Stimulated activated CD4-positive, alpha-beta T cell treated with anti-CD3 and anti-CD28 coated beads, Interleukin-4, amount 100 ng/mL, for 48 hours (primary cell): ENCODE measurements at places on chromosomes 2 and 18.

DNA sequence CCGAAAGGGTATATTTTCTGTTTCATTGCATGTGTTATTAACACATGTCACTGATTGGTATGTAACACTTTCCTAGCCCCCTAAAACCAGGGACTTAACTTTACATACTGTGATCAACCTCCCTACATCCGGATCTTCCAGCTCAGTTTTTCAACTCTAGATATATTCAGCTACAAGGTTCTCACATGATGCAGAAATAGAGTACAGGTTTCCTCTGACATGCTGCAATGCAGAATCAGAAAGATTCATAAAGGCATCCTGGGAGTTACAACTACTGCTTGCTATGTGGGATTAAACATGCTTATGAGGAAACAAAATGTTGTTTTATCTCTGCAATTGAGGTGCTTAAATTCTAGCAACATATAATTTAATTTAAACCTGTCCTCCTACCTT lies 14.0 kb downstream of the FBXO11 start:
- DNase-seq = no peak

- DNase-seq = peak; percentile 8
These were observed 1.3 kb downstream of the PRPF40A start for GRCh38 chr2:152715854-152716428.

- DNase-seq = no peak
These were observed 212.0 kb upstream of the ID2 start for GRCh38 chr2:8469709-8470493.

DNA sequence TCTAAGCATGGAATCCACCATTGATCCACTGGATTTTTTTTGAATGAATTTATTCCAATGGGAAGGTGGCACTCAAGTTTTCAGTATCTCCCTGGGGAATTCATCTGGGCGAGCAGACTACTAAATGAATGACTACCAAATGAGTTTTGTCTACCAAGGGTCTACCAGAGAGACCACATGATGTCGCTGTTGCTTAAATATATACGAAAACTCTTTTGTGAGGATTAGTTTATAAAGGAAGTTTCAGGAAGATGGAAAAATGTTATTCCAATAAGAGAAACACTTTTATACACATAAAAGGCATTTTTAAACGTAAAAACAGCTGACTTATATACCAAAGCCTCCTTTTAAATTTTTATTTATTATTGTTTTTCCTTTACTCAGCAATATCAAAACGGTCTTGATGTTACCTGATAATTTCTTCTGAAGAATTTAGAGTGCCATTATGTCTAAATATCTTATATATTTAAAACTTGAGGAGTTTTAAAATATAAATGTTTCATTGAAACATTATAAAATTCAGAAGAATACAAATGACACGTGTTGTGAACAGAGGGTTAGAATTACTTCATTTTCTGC lies 139.7 kb downstream of the HRH4 start:
- no peak for DNase-seq

DNA sequence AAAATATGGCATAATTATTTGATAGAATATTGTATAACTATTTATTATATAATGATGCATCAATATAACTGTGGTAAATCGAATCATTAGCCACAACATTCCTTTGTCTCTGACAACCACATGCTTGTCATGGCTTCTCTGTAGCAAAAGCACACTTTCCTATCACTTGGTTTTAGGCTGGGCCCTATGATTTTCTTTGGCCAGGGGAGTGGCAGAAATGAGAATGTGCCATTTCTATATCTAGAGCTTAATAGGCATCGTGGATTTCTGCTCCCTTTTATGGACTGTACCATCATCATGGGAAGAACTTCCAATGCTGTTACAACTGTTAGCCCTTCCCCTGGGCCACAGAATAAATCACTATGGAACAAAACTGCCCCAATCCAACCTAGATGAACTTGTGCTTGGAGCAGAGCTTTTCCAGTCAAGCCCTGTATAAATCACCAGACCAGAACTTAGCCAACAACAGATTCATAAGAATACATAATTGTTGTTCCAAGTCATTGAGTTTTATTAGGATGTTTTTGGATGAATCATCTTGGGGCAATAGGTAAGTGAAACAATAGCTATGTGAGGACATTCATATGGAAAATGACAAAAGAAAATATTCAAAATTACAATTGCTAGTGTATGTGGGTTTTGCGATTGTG lies 715.8 kb downstream of the ERBB4 start:
- no peak for DNase-seq

DNA sequence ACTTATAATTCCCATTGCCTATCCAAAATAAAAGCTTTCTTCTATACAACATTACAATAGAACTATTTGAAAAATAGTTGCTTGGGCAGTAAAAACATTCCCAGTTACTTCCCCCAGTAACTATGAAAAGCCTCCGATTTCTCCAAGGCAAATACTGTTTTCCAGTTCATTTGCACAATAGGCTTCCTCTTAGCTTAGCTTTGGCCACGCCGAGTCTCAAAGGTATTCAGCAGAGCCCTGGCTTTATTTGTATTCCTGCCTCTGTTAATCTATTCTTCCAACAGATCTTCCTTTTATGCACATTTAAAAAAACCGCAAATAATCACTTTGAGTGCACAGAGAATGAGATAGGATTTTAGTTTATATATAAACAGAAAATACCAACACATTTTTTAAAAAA lies 836.8 kb upstream of the VRK2 start:
- no peak for DNase-seq

GRCh38 chr18:50986360-50987087 lies 18.7 kb downstream of the ELAC1 start:
- no peak for DNase-seq

DNA sequence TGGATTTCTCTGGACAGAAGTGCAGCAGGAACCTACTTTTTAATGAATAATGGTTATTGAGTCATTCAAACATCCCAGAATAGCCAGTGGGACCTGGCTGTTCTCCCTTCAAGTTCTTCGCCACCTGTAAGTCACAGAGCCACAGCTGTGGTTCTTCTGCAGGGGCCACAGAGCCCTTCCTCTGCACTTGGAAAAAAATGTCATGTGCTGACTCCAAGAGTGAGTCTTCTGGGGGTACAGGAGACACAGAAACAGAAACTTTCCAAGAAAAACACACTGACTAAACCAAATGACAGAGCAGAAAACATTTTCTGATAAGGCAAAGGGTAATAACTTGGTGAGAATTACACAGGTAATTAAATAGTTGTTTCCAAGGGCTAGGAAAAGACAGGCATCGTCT lies 68.7 kb upstream of the FN1 start:
- DNase-seq = no peak
